ENCODE measurements at places on chromosomes 13 and 19. TPM values are rescaled to one million over a fixed set of nuclear protein-coding genes. Genes with fewer than 3 reads are reported as not detected.

Gene ZNF90
- total RNA-seq: 28.0 TPM

Gene SYMPK
- 92.6 TPM for total RNA-seq

Gene TEX29
- 0.41 TPM for total RNA-seq

Gene HMG20B
- total RNA-seq: 89.5 TPM

Gene FXYD1
- total RNA-seq: 4.3 TPM

Gene DIRAS1
- total RNA-seq: 3.5 TPM

Gene CDX2
- not detected for total RNA-seq

Gene ERF
- total RNA-seq: 90.4 TPM

- H3K27me3 ChIP-seq: no peaks in the 10 kb centered on the region
- peak overlapping the region; percentile 36 for H3K27ac ChIP-seq
- no peak overlapping the region for H3K4me3 ChIP-seq
- no peak for DNase-seq
- peaks cover 9% of the 10 kb centered on the region for H3K4me1 ChIP-seq
Observed at GRCh38 chr19:3978145-3978544, 7.1 kb downstream of the EEF2 start.

DNA sequence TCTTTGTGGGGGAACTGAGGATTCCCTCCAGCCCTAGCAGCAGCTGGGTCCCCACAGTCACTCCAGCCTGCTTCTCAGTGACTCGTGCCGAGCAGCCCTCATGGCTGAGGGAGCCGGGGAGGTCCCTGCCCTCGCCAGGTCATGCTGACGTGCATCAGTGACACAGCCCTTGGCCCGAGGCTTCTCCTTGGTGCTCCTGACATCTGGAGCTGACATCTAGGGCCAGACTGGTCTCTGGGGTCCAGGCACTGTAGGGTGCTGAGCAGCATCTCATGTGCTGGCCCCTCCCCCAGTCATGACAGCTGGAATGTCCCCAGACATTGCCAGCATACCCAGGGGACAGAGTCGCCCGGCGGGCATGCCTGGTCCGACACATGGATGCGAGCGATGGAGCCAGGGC lies 14.4 kb downstream of the COMP start:
- H3K27ac ChIP-seq: no peak overlapping the region
- H3K36me3 ChIP-seq: no peaks in the 10 kb centered on the region
- peaks cover 5% of the 10 kb centered on the region for H3K4me1 ChIP-seq
- peaks cover 38% of the 10 kb centered on the region for H3K27me3 ChIP-seq
- no peak for DNase-seq
- no peak overlapping the region for H3K4me3 ChIP-seq

- no peak for DNase-seq
- H3K4me3 ChIP-seq: peak overlapping the region; percentile 50
- H3K4me1 ChIP-seq: peaks cover 42% of the 10 kb centered on the region
- no peaks in the 10 kb centered on the region for H3K27me3 ChIP-seq
Observed at GRCh38 chr13:46181377-46181839, 569 bp downstream of the LCP1 start.

DNA sequence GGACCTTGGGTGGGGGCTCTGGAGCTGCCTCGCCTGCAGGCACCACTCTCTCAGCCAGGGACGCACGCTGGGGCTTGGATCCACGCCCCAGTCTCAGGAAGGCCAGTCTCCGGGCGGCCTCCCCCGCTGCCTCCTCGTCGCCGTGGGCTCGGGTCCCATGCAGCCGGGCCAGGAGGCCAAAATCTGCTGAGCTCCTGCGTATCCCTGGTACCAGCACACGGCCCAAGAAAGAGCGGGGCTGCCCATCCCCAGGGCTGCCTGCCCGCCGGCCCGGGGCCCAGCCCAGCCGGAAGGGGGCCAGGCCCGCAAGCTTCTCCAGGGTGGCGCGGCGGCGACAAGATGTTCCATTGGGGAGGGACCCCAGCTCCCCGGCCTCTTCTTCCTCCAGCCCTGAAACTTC lies 6.7 kb downstream of the EXOC3L2 start:
- no peaks in the 10 kb centered on the region for H3K4me1 ChIP-seq
- peaks cover 59% of the 10 kb centered on the region for H3K27me3 ChIP-seq
- H3K27ac ChIP-seq: no peak overlapping the region
- peaks cover 4% of the 10 kb centered on the region for H3K36me3 ChIP-seq
- H3K4me3 ChIP-seq: no peak overlapping the region

DNA sequence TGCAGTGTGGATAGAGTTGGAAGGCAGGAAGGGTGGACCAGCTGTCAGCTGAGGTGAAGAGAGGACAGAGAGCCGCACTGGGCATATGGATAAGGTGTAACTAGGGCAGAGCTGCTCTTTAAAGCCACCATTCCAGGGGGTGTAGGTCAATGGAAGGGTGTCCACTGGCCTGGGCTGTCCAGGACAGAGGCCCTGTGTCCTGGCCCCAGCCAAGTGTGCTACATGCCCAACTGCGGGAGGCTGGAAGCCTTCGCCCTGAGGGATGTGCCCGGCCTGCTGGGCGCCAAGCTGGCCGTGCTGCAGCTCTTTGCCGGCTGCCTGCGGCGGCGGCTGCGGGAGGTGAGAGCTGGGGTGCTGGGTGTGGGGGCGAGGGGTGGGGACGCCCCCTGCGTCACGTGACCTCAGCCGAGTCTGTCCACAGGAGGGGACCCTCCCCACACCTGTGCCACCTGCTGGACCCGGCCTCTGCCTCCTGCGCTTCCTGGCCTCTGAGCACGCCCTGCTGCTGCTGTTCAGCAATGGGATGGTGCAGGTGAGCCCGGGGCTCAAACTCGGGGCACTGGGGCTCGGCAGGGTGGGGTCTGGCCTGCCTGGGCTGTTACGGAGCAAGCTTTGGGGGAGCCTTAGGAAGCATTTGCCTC lies 9.8 kb downstream of the PLK5 start:
- H3K4me1 ChIP-seq: peaks cover under 1% of the 10 kb centered on the region
- peaks cover 23% of the 10 kb centered on the region for H3K27me3 ChIP-seq
- no peak overlapping the region for H3K4me3 ChIP-seq
- H3K36me3 ChIP-seq: no peaks in the 10 kb centered on the region
- no peak for DNase-seq

DNA sequence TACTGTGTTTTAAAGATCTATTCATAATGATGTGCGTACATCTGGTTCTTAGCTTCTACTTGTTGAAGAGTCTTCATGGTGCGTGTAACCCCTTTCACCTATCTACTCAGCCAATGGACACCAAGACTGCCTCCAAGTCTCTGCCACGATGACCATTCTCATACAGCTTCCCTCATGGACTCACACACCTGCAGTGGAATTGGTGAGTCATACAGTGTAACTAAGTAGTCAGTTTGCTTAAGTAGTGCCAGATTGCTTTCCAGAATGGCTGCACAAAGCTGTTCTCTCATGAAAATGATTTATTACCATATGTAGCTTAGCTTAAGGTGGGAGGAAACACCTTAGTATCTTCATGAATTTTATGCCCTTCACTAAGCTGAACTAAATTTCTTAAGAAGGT lies 112.3 kb downstream of the AKAP11 start:
- no peaks in the 10 kb centered on the region for H3K4me1 ChIP-seq
- no peak overlapping the region for H3K4me3 ChIP-seq
- H3K36me3 ChIP-seq: no peaks in the 10 kb centered on the region
- no peak for DNase-seq
- H3K27ac ChIP-seq: no peak overlapping the region

DNA sequence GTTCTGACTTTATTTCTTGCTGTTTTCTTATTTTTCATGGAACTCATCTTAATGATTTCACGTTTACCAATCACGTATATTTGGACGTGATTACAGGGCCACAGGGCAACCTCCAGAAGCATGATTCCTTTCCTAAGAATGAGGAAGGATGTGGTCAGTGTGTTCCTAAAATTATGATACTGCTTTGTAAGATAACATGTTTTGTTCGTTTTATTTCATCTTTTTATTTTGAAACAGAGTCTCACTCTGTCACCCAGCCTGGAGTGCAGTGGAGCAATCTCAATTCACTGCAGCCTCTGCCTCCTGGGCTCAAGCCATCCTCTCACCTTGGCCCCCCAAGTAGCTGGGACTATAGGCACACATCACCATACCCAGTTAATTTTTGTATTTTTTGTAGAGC lies 24.8 kb upstream of the LAIR1 start:
- no peak overlapping the region for H3K27ac ChIP-seq
- H3K27me3 ChIP-seq: peaks cover 58% of the 10 kb centered on the region
- DNase-seq: no peak
- peaks cover 2% of the 10 kb centered on the region for H3K4me1 ChIP-seq

DNA sequence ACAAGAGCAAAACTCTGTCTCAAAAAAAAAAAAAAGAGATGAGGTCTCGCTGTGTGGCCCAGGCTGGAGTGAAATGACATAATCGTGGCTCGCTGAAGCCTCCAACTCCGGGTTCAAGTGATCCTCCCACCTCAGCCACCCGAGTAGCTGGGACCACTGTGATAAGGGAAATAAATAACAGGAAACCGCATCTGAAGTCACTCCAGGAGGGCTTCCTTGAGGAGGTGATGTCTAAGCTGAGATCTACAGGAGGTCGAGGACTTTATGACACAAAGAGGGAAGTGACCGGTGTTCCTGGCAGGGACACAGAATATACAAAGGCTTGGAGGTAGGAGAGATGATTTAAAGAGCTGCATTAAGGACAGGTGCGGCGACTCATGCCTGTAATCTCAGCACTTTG lies 8.9 kb upstream of the NR2F6 start:
- H3K36me3 ChIP-seq: no peaks in the 10 kb centered on the region
- no peak overlapping the region for H3K27ac ChIP-seq
- no peak for DNase-seq
- no peaks in the 10 kb centered on the region for H3K4me1 ChIP-seq
- H3K27me3 ChIP-seq: no peaks in the 10 kb centered on the region

DNA sequence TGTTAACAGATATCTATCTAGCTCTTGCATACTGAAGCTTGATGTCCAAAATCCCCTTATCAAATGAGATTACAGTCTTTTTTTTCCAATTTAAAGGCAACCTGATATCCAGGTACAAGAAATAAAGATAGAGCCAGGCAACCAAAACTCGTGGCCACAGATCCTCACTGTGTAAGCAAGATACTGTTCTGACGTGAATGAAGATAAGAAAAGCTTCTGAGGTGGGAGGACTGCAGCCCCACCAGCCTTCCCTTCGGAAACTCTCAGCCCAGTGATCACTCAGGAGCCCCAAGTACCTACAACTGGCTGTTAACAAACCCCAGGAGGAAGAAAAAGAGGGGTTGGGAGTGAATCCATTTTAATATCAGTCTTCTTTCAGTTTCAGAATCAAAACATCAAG lies 191.6 kb downstream of the EFNB2 start:
- H3K36me3 ChIP-seq: peaks cover 22% of the 10 kb centered on the region
- peak overlapping the region; percentile 18 for H3K4me3 ChIP-seq
- DNase-seq: no peak
- H3K4me1 ChIP-seq: peaks cover 26% of the 10 kb centered on the region
- no peaks in the 10 kb centered on the region for H3K27me3 ChIP-seq
- peak overlapping the region; percentile 53 for H3K27ac ChIP-seq

DNA sequence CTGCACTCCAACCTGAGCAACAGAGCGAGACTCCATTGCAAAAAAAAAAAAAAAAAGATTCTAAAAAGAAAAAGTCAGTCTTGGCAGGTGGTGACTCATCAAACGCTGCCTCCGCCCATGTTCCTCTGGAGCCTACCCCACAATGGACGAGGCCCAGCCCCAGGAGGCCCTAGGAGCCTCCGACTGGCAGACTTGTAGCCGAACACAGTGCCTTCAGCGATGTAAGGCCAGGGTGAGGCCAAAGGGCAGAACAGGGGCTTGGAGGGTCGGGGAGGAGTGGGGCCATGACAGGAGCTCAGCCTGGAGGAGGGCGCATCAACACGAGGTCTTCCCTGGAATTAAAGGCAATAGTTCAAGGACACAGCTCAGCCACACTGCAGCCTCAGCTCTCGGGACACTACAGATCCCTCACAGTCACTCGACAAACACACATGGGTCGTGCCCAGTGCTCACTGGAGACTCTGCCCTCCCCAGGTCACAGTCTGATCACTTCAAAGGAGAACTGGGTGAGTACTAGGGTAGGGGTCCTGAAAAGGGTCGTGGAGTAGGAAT lies 5.1 kb downstream of the USE1 start:
- no peak overlapping the region for H3K4me3 ChIP-seq
- H3K27ac ChIP-seq: no peak overlapping the region
- peaks cover 18% of the 10 kb centered on the region for H3K36me3 ChIP-seq
- no peaks in the 10 kb centered on the region for H3K27me3 ChIP-seq
- H3K4me1 ChIP-seq: peaks cover 5% of the 10 kb centered on the region

DNA sequence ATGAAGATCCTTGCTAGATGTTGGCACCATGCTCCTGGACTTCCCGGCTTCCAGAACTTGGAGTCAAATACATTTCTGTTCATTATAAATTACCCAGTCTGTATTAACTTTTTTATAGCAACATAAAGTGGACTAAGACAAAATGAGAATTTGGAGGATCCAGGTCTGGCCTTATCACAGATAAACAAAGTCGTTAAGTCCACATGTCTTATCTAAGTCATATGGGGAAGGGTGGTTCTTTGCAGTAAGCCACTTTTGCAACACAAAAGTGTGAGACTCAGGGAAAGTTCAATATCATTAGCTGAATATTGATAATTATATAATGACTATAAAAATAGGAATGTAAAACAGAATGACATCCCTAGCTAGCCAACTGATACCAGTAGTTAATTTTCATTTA lies 91.6 kb upstream of the SIAH3 start:
- H3K27ac ChIP-seq: no peak overlapping the region
- no peaks in the 10 kb centered on the region for H3K36me3 ChIP-seq
- DNase-seq: no peak
- H3K4me3 ChIP-seq: no peak overlapping the region
- peaks cover 12% of the 10 kb centered on the region for H3K27me3 ChIP-seq
- no peaks in the 10 kb centered on the region for H3K4me1 ChIP-seq

DNA sequence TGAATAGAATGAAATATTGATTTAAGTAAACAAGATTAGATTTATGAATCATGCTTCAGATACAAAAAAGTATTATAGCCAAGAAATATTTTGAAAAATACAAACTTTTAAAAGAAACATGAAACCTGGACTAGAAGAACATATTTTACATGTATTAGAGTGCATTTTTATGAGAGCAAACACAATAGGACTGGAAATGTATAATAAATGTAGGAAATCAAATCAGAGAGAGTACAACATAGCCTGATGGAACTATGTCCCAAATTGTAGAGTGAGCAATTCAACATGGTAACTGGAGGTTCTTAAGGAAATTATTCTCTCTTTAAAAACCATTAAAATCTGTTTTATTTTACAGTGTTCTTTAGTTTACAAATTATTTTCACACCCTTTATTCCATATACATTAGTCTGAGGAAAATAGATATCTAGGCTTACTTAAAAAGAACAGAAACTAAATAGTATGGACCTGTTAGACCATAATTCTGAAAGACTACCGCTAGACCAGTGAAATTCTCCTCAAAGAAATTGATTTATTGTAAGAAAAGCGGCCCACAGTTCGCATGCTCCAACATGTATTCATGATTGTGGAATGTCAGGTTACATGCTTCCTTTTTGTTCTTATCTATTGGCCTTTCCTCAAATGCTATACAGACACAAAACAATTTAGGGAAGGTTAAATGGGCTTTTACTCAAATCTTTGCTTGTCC lies 1526.5 kb upstream of the SLC10A2 start:
- H3K36me3 ChIP-seq: no peaks in the 10 kb centered on the region
- H3K27ac ChIP-seq: peak overlapping the region; percentile 79
- no peak for DNase-seq
